ENCODE measurements at places on chromosomes 1 and 21.

DNA sequence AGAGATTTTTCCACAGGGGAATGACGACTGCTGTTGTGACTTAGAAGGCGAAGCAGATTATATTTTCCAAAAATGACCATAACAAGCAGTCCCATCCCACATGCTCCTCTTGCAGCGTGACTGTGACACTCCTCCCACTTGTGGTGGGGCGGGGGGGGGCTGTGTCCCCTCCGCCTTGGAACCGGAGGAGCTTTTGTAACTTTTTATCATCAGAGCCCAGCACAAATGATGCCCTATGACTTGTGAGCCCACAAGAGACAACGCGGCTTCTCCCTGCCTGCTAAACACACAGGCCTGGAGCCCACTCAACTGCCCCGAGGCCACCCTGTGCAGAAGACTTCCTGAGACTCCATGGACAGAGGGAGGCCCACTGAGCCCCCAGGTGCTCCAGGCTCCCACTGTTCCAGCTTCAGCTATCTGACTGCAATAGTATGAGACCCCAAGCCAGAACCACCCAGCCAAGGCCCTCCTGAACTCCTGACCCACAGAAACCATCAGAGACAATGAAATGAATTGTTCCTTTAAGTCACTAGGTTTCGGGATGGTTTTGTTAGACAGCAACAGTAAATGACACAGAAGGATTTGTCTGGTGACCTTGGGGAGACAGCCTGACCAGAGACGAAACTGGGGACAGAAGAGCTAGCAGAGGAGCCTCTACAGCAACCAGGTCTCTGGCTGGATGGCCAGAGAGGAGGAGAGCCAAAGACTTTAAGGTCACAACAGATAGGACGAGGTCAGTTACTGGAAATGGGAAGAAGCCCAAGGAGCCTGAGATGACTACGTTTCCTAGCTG is 58.8 kb downstream of the CAPZB start:
- peak; percentile 34 for DNase-seq

DNA sequence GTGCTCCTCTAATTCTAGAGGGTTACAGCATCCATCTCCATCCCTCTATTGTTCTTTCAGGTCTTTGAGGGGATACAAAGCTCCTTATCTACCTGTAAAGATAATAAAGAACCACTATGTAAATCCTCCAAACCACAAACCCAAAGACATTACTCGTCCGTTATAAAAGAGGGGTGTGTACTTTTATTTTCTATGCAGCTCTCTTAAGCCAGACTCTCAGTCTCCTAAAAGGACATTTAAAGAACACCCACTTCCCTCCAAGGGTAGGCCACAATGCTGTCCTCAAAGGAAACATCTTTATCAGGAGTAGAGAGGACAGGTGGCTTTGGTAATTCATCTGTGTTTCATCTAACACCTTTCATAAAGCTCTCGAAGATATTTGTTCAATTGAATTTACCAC is 67.9 kb upstream of the DYNLT5 start:
- no peak for DNase-seq

DNA sequence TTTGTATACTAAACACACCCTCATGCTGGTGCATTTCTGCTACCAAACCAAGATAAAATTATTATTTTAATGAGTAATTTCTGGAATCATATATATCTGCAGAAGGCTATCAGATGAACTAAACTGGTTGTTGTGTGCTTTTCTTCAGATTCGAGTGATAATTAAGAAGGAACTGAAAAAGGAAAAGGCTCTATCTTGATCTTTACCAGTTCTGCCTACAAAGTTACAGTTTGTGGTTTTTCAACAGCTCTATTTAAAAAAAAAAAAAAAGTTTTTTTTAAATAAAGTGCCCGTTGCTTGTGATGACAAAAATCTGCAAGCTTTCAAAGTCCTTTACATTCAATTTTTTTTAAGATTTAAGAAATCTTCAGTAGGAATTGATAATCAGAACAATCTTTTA is 13.6 kb downstream of the DENND1B start:
- DNase-seq = no peak

DNA sequence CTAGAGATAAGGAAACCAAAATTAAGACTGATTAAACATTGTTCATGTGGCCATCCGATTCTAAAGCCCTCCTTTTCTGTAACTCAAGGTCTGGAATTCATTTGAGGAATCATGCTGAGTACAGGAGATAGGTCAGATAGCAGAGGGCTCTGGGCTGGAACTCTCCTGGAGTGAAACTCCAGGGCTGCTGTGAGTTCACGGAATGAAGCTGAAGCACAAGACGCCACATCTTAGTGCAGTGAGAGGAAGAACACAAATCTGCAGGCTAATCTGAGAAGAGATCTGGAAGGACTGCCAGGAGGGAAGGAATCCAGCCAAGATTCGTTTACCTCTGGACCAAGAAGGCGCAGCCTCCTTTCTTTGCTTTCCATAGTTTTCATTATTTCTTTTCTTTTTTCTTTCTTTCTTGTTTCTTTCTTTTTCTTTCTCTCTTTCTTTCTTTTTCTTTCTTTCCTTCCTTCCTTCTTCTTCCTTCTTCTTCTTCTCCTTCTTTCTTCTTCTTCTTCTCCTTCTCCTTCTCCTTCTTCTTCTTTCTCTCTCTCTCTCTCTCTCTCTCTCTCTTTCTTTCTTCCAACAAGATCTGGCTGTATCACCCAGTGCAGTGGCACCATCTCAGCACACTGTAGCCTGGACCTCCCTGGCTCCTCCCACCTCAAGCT is 74.8 kb upstream of the ATP1B1 start:
- no peak for DNase-seq

DNA sequence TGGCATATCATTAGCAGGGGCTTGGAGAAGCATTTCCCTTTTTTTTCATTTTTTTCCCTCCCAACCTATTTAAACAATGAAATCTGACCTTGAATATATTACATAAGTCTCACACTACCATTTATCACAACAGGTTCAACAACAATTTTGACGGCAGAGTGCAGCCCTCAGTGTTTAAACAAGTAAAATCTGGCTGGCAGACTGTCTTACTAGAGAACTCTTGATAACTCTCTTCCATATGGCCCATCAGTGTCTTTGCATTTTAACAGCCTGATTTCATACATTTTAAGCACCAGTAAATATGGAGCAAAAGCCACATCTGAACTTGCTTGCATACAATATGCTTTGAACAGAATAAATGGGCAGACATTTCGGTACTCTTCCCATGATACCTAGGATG is 213.0 kb downstream of the KCTD3 start:
- no peak for DNase-seq

- DNase-seq = no peak
Observed at GRCh38 chr1:100036718-100037655, 67.2 kb downstream of the SLC35A3 start.

- no peak for DNase-seq
Observed at GRCh38 chr1:198597690-198598430, 41.0 kb upstream of the PTPRC start.

DNA sequence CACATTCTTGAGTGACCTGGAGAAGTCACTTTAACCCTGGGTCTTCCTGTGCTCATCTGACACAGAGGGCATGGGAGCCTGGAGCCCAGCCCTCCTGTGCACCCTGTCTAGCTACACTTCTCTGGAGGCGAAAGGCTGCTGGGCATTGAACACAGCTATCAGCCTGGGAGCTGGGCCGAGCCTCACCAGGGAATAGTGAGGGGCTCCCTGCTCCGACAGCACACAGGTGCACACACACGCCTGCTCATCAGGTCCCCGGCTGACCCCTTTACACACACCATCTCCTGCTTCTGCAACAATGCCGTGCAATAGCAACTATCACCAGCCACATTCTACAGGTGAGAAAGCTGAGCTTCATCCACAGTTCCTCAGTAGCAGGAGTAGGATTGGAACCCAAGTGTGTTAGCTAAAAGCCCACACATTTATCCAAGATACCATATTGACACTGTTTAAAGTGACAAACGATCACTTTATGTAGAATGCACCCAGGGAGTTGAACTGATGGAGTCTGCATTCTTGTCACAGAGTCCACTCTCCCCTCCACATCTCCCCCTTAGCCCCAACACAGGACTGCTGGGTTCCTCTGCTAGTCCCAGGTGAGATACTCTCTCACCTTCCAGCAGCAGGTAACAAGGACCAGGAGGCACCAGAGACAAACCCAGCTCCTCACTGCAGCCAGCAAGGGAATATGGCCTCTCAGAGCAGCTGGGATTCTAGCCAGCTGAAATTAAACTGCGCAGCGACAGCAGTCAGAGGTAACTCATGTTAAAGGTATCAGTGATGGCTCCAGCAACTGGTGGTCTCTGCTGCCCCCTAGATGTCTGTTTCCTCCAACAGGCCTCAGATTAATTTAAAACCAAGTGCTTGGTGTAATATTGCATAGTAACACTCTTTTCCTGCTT is 18.3 kb upstream of the CAPN8 start:
- peak; percentile 50 for DNase-seq

- no peak for DNase-seq
Observed at GRCh38 chr1:151401125-151401788, 1.9 kb downstream of the PSMB4 start.
